ENCODE measurements at places on chromosomes 11 and 22.

DNA sequence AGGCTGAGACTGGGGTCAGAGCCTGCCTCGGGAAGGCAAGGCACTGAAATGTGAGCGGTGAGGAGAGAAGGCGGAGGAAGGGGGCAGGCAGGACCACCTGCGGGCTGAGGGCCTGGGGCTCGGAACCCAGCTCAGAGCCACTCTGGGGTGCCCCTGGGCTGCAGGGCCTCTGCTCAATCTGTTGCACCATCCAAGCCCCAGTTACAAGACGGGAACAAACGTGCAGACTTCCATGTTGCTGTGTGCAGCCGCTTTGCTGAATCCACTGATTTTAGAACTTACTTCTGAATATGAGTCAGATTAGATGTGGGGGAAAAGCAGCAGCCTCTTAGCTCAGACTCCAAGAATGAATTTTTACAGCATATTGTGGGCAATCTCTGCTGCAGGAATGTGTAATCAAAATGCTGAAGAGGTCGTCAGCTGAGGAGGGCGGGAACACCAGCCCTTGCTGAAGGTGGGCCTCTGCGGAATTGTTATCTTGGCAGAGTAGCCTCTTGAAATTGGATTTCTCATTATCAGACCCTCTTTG lies 21.6 kb downstream of the PARVG start:
- no peak for DNase-seq

- no peak for DNase-seq
Measured at GRCh38 chr11:126345759-126346585, 9.5 kb upstream of the ST3GAL4 start.

GRCh38 chr11:62925745-62926679 lies 4.8 kb upstream of the CHRM1 start:
- DNase-seq: no peak

- DNase-seq: no peak
Measured at GRCh38 chr11:10709299-10710086, 15.9 kb upstream of the IRAG1 start.

- no peak for DNase-seq
Measured at GRCh38 chr11:100575860-100576717, 111.0 kb upstream of the ARHGAP42 start.

- DNase-seq: no peak
Measured at GRCh38 chr11:110453684-110454354, 24.1 kb downstream of the FDX1 start.

DNA sequence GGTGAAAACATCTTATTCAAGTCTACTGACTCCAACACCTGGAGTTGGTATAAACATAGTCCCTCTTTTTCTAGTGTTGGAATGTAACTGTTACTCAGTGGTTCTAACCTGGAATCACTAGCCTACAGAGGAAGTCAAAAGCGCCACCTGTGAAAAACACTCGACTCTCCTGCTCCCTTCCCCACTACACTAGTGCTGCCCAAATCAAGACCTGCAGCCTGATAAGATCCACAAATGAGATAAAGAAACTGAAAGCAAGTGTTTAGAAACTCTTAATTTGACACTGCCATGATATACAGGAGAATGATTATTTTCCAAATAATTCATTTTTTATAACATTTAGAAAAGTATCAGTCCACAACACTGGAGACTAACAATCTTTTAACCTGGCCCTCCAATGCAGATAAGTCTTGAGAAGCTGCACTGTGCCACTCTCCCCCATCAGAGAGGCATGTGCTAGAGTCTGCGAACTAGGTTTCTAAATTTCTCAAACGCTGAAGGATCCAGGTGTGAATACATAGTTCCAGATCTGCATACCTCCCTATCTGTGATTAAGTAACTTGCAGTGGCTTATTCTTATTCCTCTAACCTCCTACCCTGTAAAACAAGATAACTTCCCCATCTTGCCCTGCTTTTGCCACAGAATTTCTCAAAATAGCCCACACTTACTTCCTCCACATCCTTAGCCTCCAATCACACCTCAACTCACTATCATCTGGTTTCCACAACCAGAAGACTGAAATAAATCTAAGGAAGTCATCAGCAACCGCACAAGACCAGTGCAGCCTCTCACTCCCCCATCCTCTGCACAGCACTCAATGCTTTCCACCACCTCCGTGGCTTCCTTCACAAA lies 88.1 kb downstream of the RRAS2 start:
- no peak for DNase-seq

GRCh38 chr11:37896016-37896415 lies 1298.0 kb upstream of the RAG2 start:
- DNase-seq: no peak

DNA sequence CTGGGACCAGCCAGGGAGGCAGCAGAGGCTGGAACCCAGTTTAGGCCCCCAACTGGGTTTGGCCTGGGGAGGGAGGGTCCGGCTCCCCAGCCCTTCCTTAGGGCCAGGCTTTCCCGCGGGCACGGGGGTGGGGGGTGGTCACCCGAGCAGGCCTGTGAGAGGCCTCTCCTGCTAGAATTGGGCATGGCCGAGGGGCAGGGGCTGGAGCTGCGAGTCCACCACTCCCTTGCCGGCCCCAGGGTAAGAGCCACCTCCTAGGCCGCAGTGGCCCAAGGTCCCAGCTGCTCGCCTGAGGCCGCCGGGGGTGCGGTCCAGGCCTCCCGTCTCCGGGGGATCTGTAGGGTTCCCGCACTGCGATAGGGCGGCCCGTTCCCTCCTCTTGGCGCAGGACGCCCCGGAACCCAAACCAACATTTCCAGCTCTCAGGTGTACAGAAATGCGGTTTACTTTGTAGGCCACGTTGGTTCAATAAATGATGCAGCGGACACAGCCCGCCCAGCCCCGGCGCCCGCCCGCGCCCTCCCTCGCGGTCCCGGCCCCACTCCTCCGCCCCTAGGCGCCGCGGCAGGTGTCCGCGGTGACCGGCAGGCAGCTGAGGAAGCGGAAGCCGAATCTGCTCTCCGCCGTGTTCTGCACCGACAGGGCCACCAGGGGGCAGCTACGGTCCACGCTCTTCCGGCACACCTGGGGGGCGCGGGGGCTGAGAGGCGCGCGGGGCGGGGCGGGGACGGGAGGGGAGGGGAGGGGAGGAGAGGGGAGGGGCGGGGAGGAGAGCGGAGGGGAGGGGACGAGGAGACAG lies 5.9 kb downstream of the LMNTD2 start:
- peak; percentile 36 for DNase-seq

DNA sequence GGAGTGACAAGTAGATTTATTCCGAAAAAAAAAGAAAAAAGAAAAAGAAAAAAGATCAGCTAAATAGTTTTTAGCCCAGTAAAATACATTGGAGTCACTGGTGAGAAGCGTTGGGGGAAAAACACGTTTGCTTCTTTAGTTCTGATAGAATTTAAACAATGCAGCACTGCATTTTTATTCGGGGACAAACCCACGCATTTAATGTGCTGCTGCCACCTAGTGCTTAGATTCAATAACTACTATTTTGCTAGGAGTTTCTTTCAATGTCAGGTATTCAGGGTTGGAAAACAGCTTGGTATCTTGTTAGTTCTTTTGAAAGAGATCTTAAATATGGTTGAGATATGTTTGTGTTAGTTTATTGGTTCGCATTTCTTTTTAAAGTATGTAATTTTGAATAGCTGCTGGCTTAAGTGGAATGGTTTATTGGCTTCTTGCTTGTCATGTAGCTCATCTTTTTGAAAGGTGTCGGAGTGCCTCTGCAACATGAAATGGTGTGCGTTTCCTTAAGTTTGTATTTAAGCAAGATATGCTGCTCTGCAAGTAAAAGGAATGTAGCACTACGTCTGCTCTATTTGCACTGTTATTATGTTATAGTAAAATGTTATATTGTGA lies 41.9 kb downstream of the SVIP start:
- DNase-seq: no peak

DNA sequence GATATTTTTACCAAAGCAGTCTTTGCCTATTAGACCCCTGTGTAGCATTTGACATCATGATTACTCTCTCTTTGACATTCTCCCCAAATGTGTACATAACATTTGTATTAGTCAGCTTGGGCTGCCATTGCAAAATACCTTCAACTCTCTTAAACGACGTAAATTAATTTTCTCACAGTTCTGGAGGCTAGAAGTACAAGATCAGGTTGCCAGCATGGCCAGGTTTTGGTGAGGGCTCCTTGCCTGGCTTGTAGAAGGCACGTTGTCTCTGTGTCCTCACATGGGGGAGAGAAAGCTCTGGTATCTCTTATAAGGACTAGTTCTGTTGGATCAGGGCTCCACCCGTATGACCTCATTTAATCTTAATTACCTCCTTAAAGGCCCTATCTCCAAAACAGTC lies 12.3 kb upstream of the DLAT start:
- no peak for DNase-seq

DNA sequence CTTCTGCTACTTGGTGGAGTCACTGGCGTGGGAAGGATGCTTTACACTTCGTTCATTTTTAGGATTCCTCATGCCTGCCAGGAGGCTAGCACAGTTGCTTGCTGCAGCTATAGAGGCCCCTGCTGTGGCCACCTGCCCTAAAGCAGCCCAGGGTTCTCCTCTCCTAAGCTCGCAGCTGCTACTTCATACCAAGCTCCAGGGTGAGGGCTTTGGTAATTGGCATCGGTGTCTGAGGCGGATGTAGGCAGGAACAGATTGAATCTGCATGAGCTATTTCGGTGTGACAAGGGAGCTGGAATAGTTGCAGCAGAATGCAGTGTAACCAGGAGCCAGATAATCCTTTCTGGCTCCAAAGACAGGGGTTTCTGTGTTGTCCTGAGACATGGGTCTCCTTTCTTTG lies 133.1 kb downstream of the MICAL2 start:
- no peak for DNase-seq

DNA sequence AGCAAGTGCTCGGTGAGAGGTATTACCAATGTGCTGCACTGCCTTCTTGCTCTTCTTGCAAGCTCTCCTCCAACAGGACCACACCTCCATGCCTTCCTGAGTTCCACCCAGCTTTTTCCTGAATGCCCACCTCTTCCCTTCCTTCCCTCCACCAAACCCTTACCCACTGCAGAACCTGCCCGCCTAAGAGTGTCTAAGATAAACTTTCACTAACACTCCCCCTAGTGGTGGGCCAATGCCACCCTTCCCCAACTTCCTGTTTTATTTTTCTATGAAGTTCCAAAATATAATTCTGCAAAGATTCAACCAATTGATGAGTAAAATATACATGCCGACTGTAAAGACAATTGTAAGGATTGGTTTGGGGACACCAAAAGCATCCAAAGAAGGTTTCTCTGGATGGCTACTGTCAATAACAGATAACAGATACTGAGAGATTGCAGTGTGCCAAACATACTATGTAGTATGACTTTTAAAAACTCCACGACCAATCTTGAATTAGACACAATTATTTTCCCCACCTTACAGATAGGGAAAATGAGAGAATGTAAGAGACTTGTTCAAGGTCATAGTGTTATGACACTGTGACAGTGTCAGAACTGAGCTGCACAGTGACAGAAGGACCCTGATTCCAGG lies 38.6 kb upstream of the BMAL1 start:
- peak; percentile 26 for DNase-seq

- no peak for DNase-seq
Measured at GRCh38 chr22:19993926-19994325, 22.7 kb downstream of the ARVCF start.

Data from stimulated activated CD4-positive, alpha-beta T cell treated with anti-CD3 and anti-CD28 coated beads, TNF-alpha, amount 100 ng/mL, for 1 hour (primary cell).